ENCODE measurements at places on chromosomes 3 and 15. TPM values are rescaled to one million over a fixed set of nuclear protein-coding genes. Genes with fewer than 3 reads are reported as not detected.

DUOX2 gene
- total RNA-seq, result 0.06 TPM

- no peaks in the 10 kb centered on the region for H3K27me3 ChIP-seq
- no peaks in the 10 kb centered on the region for H3K36me3 ChIP-seq
- no peaks in the 10 kb centered on the region for H3K4me1 ChIP-seq
- no peak for DNase-seq
- no peak within 1 kb of the TSS for H3K4me3 ChIP-seq
These were observed at the start of gene ITIH3 for GRCh38 chr3:52794612-52795099. Gene ITIH3, plus strand, starts transcription at chr3:52794796. Its CDS starts 8 bp downstream, at chr3:52794804.

DNA sequence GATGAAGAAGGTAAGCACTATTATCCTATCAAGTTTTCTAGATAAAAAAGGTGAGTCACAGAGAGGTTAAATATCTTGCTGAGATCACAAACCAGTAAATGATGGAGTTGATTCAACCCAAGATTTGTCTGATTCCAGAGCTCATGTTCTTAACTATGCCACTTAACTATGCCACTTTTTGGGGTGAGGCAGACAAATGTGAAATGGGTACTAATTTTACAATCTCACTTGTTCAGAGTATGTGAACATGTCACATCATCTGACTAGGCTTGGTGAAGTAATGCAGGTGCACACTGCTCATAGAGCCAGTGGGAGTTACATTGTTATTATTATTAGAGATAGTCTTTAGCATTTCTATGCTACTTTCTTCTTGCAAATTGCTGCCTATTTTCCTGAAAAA lies 2.0 kb downstream of the DRD3 start:
- peaks cover 6% of the 10 kb centered on the region for H3K4me1 ChIP-seq
- H3K36me3 ChIP-seq, result no peaks in the 10 kb centered on the region
- no peaks in the 10 kb centered on the region for H3K27me3 ChIP-seq
- H3K27ac ChIP-seq, result no peak overlapping the region
- no peak overlapping the region for H3K4me3 ChIP-seq

- H3K4me1 ChIP-seq, result no peaks in the 10 kb centered on the region
- no peaks in the 10 kb centered on the region for H3K27me3 ChIP-seq
- no peak overlapping the region for H3K27ac ChIP-seq
- no peak overlapping the region for H3K4me3 ChIP-seq
These were observed 8.2 kb downstream of the TMOD2 start for GRCh38 chr15:51759557-51760070.

DNA sequence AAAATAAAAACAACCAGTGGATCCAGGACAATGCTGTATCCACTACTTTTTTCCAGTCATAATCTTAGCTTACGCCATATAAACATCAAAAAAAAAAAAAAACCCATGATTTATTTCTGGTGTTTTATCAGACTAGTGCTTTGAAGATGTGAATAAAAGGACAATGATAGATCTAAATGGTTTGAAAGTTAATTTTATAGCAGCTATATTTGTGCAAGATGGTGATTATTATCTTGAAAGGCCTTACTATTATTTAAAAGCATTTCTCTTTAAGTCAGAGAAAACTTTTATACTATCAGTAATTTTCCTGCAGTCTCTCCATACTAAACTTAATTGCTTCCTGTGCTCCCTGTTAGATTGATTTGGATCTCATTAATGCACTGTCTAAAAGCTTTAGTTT lies 670.3 kb downstream of the TBL1XR1 start:
- no peaks in the 10 kb centered on the region for H3K27me3 ChIP-seq
- no peak for DNase-seq
- H3K4me1 ChIP-seq, result no peaks in the 10 kb centered on the region
- H3K4me3 ChIP-seq, result no peak overlapping the region
- H3K36me3 ChIP-seq, result no peaks in the 10 kb centered on the region

- no peaks in the 10 kb centered on the region for H3K27me3 ChIP-seq
- H3K27ac ChIP-seq, result no peak overlapping the region
- H3K4me3 ChIP-seq, result no peak overlapping the region
- H3K4me1 ChIP-seq, result no peaks in the 10 kb centered on the region
- no peak for DNase-seq
These were observed 65.0 kb downstream of the SMARCC1 start for GRCh38 chr3:47716656-47717055.

- DNase-seq, result no peak
- no peak overlapping the region for H3K27ac ChIP-seq
- peaks cover 24% of the 10 kb centered on the region for H3K4me1 ChIP-seq
- H3K36me3 ChIP-seq, result no peaks in the 10 kb centered on the region
- peaks cover 28% of the 10 kb centered on the region for H3K27me3 ChIP-seq
- no peak overlapping the region for H3K4me3 ChIP-seq
These were observed 710 bp downstream of the TJP1 start for GRCh38 chr15:29821416-29822099.

GRCh38 chr3:169143506-169143905 lies 520.0 kb downstream of the MECOM start:
- peaks cover 17% of the 10 kb centered on the region for H3K4me1 ChIP-seq
- no peaks in the 10 kb centered on the region for H3K36me3 ChIP-seq
- no peak overlapping the region for H3K27ac ChIP-seq
- peaks cover 27% of the 10 kb centered on the region for H3K27me3 ChIP-seq
- no peak overlapping the region for H3K4me3 ChIP-seq

DNA sequence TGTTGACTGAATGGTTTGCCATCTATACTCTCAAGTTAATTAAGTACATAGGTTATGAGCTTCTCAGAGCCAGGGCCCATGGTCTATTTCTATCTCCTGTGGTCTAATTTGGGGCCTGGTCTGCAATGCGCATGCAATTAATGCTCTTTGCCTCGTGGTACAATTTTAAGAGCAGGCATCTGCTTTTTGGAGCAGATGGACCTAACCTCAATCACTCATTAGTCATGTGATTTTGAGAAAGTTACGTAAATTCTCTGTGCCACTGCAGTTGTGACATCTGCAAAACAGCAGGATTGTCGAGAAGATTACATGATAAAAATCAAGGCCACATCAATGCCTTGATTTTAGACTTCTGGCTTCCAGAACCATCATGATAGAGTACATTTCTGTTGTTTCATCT lies 543.7 kb upstream of the ADAMTS9 start:
- no peak for DNase-seq
- H3K4me1 ChIP-seq, result no peaks in the 10 kb centered on the region
- no peaks in the 10 kb centered on the region for H3K36me3 ChIP-seq
- H3K4me3 ChIP-seq, result no peak overlapping the region
